CD4-positive, alpha-beta T cell (primary cell): ENCODE measurements at places on chromosomes 16 and 17.

DNA sequence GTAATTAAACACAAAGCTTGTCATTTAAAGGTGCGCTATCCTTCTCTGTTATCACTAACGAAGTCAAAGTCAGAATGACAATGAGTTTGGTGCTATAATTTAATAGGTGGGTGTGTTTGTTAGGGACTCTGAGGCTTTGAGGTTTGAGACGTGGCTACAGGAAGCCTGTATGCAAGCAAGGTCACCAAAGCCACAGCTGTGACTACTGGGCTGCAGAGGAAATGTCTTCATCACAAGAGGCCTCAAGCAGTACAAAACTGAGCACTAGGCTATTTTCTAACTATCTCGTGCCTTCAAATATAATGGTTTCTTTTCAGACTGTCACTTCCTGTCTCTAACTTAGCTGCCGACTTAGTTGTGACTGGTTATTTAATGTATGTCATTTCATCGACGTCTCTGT lies 141.2 kb downstream of the AATF start:
- H3K36me3 ChIP-seq, result peaks cover 14% of the 10 kb centered on the region
- H3K4me1 ChIP-seq, result peaks cover 33% of the 10 kb centered on the region
- H3K27me3 ChIP-seq, result no peaks in the 10 kb centered on the region
- H3K27ac ChIP-seq, result peak overlapping the region; percentile 91
- peak; percentile 7 for DNase-seq
- no peak overlapping the region for H3K4me3 ChIP-seq

- DNase-seq, result no peak
- peaks cover 20% of the 10 kb centered on the region for H3K36me3 ChIP-seq
- no peak overlapping the region for H3K27ac ChIP-seq
- peaks cover 33% of the 10 kb centered on the region for H3K4me1 ChIP-seq
- H3K27me3 ChIP-seq, result no peaks in the 10 kb centered on the region
Observed at GRCh38 chr16:24748242-24748641, 18.8 kb downstream of the TNRC6A start.

- no peaks in the 10 kb centered on the region for H3K4me1 ChIP-seq
- no peaks in the 10 kb centered on the region for H3K36me3 ChIP-seq
- peaks cover 6% of the 10 kb centered on the region for H3K27me3 ChIP-seq
- no peak overlapping the region for H3K27ac ChIP-seq
- H3K4me3 ChIP-seq, result no peak overlapping the region
- DNase-seq, result no peak
Observed at GRCh38 chr16:75189638-75190245, 17.2 kb downstream of the CTRB2 start.

- no peaks in the 10 kb centered on the region for H3K27me3 ChIP-seq
- peak overlapping the region; percentile 40 for H3K4me3 ChIP-seq
- peak overlapping the region; percentile 83 for H3K27ac ChIP-seq
- DNase-seq, result no peak
Observed at GRCh38 chr17:82127704-82128103, 29.7 kb upstream of the FASN start.

- no peak overlapping the region for H3K4me3 ChIP-seq
- no peaks in the 10 kb centered on the region for H3K36me3 ChIP-seq
- no peak overlapping the region for H3K27ac ChIP-seq
- no peak for DNase-seq
- no peaks in the 10 kb centered on the region for H3K27me3 ChIP-seq
Observed at GRCh38 chr17:34763728-34764665, 184.6 kb downstream of the TMEM132E start.
